NCI-H1092 treated with DMSO at 0.1 percent for 48 hours (cell line): ENCODE measurements at places on chromosomes 12 and 14.

- peak; percentile 84 for DNase-seq
These were observed 39.7 kb upstream of the SMUG1 start for GRCh38 chr12:54228471-54228870.

GRCh38 chr12:22110176-22110575 lies 64.2 kb downstream of the CMAS start:
- DNase-seq: no peak

- DNase-seq: no peak
These were observed 908.6 kb downstream of the TRHDE start for GRCh38 chr12:73180734-73181133.

DNA sequence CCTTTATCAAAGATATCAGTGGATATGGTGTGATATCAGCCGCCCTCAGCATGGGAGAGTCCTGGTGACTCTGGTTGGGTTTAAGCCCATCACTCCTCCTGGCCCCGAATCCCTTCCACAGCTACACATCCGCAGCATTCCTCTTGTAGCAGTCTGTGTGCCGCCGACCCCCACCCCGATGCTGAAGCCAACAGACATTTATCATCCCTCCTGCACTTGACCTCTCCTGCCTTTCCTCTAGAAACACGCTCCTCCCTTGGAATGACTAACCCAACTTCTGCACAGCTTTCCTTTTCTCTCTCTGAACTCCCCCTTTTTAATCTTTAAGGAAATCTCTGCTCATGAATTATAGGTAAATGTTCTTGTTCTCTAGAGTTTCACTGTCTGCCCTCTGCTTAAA lies 250.9 kb upstream of the FOXN3 start:
- no peak for DNase-seq

- no peak for DNase-seq
These were observed 67.2 kb downstream of the KDM2B start for GRCh38 chr12:121513464-121514183.

- no peak for DNase-seq
These were observed 75.4 kb upstream of the KCNJ8 start for GRCh38 chr12:21849878-21850277.

- DNase-seq: no peak
These were observed 204.2 kb downstream of the EFCAB11 start for GRCh38 chr14:89750281-89750755.

DNA sequence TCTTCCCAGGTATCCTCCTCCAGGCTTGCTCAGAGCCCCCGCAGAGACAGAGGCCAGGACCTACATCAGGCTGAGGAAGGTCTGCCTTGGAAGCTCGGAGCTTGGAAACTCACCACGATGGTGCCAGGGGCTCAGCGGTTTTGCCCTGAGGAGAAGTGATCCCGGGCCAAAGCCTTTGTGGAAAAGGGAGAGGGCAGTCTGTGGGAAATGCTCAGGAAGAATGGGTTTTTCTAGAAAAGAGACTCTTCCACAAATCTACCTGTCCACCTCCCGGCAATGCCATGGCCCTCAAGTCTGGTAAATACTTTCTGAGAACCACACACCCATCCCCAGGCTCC lies 8.0 kb downstream of the KRT2 start:
- DNase-seq: no peak

GRCh38 chr14:50545618-50546017 lies 13.2 kb upstream of the MAP4K5 start:
- DNase-seq: no peak

GRCh38 chr12:116879509-116880212 lies 1.6 kb downstream of the HRK start:
- no peak for DNase-seq

GRCh38 chr14:59532419-59532818 lies 44.2 kb downstream of the CCDC175 start:
- DNase-seq: no peak

DNA sequence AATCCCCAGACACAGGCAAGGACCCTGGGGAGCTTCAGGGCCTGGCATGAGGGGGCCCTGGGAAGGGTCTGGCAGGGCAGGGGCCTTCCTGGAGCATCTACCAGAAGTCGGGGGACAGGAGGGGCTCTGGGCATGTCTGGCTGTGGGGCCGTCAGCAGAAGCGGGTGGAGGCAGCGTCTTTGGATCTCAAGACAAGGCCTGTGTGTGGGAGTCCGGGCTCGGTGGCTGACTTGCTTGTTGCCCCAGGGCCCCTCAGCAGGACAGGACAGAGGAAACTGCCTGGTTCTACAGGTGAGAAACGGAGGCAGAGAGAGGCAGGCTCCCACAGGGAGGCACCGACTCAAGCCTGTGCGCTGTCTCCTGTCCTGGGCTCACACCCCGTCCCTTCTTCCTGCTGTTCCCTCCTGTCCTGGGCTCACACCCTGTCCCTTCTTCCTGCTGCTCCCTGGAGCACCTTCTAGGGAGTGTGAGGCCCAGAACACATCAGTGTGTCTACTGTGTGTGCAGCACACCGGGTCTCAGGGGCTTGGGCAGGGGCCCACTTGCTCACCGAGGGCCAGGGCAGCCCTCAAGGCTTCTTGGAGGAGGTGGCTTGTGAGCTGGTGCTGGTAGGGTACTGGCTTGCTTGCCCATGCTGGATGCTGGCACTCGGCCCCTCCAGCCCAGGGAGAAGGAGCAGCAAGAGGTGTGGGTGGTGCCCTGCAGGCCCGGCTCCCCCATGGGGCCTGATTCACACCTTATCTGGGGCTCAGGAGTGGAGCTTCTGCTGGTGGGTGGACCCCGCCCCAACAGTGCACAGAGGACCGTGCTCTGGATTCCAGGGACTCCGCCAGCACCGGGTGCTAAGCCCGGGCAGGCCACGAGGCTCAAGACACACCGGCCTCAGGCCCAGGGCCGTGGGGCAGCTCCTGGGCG lies 14.9 kb downstream of the ASPG start:
- no peak for DNase-seq

- DNase-seq: no peak
These were observed 217.1 kb downstream of the EXOC5 start for GRCh38 chr14:57051633-57052032.

GRCh38 chr12:26719852-26720251 lies 113.1 kb downstream of the ITPR2 start:
- no peak for DNase-seq

GRCh38 chr14:30223385-30223785 lies 295.7 kb upstream of the PRKD1 start:
- peak; percentile 74 for DNase-seq

- peak; percentile 81 for DNase-seq
These were observed 58.0 kb downstream of the LGMN start for GRCh38 chr14:92690171-92691011.

- DNase-seq: no peak
These were observed 56.2 kb upstream of the RTRAF start for GRCh38 chr14:51933191-51933590.

DNA sequence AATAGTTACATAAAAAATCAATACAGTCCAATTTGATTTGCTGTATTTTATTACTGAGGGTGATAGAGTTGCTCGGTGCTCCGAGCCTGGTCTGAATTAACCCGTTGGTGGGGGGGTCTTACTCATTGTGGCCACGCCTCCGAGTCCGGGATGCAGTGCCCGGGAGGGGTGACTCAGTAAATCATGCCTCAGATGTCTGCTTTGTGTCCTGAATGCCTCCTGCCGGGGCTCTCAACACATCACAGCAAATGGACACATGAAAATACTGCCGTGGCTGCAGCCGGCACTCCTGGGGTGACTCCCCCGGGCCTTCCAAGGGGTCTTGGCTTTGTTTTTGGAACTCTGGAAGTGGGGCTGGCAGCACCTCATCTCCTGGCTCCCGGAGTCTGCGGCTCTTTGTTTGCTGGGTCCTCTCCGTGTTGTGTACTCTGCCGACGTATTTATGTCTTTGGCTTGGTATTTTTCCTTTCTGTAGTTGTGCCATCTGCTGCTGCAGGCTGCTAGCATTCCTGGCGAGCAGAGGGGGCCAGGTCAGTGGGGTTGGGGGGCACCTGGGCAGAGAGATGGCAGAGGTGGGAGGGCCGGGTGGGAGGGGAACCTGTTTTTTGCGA lies 129.0 kb downstream of the AACS start:
- DNase-seq: peak; percentile 23

GRCh38 chr12:94948232-94948810 lies 55.2 kb downstream of the NDUFA12 start:
- no peak for DNase-seq

DNA sequence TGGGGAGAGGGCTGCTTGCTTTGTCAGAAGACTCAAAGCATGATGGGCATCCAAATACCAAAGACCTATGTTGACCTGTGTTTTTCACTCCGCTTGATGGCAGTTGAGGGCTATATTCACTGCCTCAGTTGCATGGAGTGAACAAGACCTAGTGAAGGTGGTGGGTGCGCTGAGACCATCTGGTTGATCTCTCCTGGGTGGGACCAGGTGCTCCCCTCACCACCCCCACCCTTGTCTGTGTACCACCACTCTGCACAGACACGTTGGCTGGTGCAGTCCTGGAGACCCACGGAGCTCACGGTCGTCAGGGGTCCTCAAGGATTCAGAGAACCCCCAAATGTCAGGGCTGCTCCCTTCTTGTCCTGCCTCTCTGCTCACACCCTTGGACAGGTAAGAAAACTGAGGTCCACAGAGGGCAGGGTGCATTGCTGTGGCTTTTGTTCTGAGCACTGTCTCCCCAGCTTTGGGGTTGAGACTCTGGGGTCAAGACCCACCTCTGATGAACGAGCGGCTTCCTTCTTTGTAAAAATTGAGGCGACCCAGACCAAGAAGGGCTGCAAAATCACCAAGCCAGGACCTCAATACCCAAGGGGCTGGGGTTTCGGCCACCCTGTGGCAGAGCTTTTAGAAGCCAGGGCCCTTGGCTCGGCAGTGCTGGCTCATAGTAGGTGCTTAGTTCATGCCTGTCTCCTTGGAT lies 166.3 kb upstream of the RTL1 start:
- DNase-seq: no peak

- no peak for DNase-seq
These were observed 2.8 kb upstream of the A2ML1 start for GRCh38 chr12:8819666-8819980.

GRCh38 chr14:67941456-67942018 lies 122.0 kb downstream of the RAD51B start:
- DNase-seq: no peak

- DNase-seq: no peak
These were observed 26.4 kb downstream of the SIX1 start for GRCh38 chr14:60622917-60623257.

DNA sequence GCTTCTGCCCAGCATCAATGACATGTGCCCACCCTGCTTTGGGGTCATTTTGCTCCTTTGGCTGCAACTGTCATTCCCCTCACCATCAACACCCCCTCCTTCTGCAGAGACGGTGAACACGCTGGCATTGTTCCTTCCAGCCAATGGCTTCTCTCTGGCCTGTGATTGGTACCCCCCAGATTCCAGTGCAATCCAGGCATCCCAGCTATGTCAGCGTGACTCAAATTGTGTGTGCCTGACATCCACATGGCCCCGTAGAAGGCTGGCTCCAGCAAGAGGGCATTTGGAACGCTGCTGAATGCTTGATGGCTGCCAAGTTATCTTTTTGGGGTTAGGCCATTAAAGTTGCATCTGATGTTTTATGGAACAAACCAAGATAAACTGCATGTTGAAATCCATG lies 21.0 kb upstream of the CCND2 start:
- DNase-seq: no peak

DNA sequence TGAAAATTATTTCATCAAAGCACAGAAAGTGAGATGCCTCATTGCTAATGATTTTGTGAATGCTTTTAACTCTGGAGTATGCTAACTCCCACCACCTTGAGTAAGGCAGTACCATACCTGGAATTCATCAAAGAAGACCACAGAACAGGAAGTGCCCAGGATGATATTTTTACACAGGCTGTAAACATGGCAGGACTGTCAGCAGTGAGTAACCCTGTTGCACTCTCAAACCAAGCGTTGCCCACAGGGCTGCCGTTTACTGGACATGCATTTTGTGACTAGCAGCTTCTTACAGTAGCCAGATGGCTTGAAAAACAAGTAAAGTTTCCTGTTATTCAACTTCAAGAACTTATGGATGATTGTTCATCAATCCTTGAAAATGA lies 42.4 kb downstream of the RALGAPA1 start:
- DNase-seq: no peak

- no peak for DNase-seq
These were observed 158.2 kb upstream of the RGS6 start for GRCh38 chr14:71773898-71774481.

- DNase-seq: no peak
These were observed 146.2 kb upstream of the RFLNA start for GRCh38 chr12:124148481-124149273.

DNA sequence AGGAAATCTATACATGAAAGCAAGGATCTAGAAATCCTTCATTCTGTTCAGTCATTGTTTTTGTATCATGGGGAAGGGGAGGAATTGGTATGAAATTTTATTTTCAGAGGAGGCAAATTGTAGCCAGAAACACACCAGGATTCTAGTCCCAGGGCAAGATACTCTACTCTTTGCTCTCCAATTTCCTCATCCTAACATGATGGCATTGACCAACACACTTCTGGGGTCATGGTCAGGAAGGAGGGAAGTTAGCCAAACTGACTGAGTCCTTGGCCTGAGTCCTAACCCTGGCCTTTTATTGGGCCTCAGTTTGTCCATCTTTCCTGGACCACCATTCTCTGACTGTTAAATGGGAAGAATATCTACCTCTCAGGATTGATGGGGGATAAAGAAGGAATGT lies 65.5 kb downstream of the BBS10 start:
- no peak for DNase-seq

- DNase-seq: no peak
These were observed 19.5 kb upstream of the CDK17 start for GRCh38 chr12:96419576-96420276.

DNA sequence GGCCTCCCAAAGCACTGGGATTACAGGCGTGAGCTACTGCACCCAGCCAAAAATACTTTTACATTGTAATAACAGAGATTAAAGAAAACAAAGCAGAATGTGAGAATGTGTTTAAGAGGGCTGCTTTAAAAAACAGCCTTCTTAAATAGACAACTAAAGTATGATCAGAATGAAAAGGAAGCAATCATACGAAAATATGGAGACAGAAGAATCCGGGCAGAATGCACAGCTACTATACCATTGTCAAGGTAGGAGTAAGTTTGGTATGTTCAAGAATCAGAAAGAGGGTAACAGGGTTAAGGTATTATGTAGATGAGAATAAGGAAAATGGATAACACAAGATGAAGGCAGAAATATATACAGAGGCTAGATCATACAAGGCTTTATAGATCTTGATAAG lies 8.5 kb downstream of the SEC23A start:
- DNase-seq: no peak

DNA sequence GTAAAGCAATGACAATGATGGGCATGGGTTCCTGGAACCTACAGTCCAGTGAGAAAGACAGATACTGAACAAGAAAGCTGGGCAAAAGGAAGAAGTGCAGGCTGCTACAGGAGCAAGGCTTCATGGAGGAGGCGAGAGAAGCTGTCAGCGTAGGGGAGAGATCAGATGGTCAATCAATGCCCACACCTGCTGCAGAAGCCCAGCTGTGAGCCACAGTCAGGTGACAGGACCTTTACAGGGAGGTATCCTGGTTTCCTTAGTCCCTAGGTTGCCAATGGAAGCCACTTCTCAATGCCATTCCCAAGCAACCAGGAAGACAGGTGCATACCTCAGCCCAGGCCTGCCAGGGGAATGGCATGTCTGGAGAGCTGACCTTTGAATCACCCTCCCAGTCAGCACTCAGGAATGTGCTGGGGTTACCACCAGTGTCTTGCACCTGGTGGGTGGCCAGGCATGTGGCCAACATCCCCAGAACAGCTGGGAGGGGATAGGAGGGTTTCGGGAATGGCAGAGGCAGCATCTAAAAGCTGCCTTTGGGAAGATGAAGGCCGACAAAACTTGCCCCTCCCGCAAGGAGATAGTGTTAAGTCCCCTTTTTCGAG lies 170.3 kb downstream of the TTC7B start:
- DNase-seq: no peak

GRCh38 chr12:74988156-74988555 lies 221.5 kb downstream of the KCNC2 start:
- no peak for DNase-seq
